ENCODE measurements at places on chromosomes 7 and 10. TPM values are rescaled to one million over a fixed set of nuclear protein-coding genes. Genes with fewer than 3 reads are reported as not detected.

DNA sequence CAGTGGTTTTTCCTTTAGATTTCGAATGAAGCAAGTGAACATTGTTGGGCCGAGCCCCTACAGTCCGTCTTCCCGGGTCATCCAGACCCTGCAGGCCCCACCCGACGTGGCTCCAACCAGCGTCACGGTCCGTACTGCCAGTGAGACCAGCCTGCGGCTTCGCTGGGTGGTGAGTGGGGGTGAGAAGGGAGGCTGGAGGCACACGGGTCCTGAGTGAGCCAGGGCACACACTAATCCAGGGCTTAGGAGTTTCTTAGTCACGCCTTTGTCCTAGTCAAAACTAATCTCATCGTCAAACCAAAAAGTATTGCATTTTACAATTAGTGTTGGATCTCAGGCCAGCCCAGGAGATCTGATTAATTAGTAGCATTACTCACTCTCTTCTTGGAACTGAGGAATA, 568.8 kb upstream of the FOXK1 start:
- DNase-seq: no peak

Gene ASAH2
- 0.17 TPM for polyA plus RNA-seq

Gene LRRC17
- polyA plus RNA-seq: 0.05 TPM

GRCh38 chr10:43946445-43946844, 297.8 kb upstream of the ZNF32 start:
- no peak for DNase-seq

- DNase-seq: no peak
Measured at GRCh38 chr10:110569736-110570135, 2.2 kb downstream of the SMC3 start.

DNA sequence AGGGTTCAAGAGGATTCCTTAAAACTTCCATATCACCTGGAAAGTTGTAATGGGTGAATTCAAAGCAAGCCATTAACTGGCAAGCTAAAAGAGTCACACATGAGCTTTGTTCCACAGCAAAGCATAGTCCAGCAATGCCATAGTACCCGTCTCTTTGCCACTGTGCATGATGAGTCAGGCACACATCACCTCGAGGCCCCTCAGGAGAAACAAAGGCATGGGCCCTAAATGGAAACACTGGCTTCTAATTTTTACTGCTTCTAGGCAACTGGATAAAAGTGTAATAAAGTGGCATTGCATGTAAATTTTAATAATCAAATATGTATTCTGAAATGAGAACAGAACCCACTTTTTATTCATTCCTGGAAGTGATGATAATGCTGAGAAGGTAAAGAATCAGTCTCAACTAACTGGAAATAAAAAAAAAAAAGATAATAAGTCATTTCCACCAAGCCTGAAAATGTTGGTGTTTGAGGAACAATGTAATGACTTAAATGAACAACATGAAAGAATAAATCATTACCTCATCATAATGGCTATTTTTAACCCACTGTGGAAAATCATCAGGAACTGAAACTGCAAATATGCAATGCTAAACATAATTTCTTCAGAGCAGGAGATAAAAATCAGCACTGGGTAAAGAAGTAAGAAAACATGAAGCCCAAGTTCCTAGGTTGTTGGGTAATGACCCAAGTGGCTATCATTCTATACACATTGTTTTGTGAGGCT, 104.9 kb downstream of the CDK6 start:
- no peak for DNase-seq

DNA sequence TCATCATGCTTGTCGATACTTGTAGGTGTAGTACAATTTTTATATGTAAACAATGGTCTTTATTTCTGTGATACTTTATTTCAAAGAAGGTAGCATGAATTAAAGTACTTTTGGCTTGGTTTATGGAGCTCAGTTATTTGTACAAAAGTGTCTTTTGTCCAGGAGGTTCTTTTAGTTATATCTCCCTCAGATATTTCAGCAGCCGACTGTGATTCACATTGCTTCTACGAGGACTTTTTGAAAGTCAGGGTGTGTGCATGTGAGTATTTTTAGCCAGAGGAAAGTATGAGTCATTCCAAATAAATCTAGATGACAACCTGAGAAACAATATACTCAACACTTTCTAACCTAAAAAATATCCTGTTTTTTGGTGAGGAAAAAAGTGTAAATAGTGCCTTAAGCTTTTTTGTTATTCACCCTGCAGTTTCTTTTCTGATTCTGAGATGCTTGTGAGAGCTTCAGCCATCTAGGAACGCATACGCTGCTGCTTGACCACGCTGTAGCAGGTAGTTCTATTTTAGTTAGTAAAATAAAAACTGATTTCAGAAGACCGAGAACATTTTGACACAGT, 595 bp upstream of the SUN1 start:
- peak; percentile 71 for DNase-seq

Gene ADCYAP1R1
- not detected for polyA plus RNA-seq

- no peak for DNase-seq
Measured at GRCh38 chr7:133542209-133542780, 289.4 kb downstream of the EXOC4 start.

Gene BLVRA
- polyA plus RNA-seq: 65.2 TPM

- DNase-seq: peak; percentile 23
Measured at GRCh38 chr7:141071260-141071854, 2.5 kb upstream of the TMEM178B start.

Gene MTG1
- polyA plus RNA-seq: 57.1 TPM

Gene PSD
- polyA plus RNA-seq: 0.75 TPM

- DNase-seq: no peak
Measured at GRCh38 chr7:26167303-26167934, 15.4 kb downstream of the NFE2L3 start.

GRCh38 chr10:91664426-91664825, 31.6 kb upstream of the PPP1R3C start:
- no peak for DNase-seq

DNA sequence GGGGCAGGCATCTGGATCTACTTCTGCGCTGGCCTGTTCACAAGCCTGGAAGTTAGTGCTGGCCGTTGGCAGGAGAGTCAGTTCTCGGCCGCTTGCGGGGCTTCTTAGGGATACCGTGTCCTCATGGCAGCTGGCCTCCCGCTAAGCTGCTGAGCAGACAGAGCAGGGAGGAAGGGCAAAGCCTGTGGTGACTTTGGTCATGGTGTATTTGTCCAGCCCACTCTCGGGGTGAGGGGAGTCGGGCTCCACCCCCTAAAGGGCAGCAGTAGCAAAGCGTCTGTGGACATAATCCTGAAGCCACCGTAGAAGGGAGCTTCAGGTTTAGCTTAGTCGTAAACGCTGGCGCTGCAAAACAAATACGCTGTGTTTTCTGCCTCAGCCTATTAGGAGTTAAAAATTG, 12.2 kb downstream of the UBE3C start:
- DNase-seq: no peak

- no peak for DNase-seq
Measured at GRCh38 chr7:133268355-133268754, 15.5 kb downstream of the EXOC4 start.

Gene CDHR1
- 0.03 TPM for polyA plus RNA-seq

Gene MYH16
- polyA plus RNA-seq: 0.32 TPM

Gene LLCFC1
- polyA plus RNA-seq: not detected

Gene LGI1
- not detected for polyA plus RNA-seq

Gene IQUB
- 0.08 TPM for polyA plus RNA-seq

GRCh38 chr7:150961510-150962289, 16.4 kb downstream of the KCNH2 start:
- no peak for DNase-seq

Gene PURB
- polyA plus RNA-seq: 11.6 TPM

DNA sequence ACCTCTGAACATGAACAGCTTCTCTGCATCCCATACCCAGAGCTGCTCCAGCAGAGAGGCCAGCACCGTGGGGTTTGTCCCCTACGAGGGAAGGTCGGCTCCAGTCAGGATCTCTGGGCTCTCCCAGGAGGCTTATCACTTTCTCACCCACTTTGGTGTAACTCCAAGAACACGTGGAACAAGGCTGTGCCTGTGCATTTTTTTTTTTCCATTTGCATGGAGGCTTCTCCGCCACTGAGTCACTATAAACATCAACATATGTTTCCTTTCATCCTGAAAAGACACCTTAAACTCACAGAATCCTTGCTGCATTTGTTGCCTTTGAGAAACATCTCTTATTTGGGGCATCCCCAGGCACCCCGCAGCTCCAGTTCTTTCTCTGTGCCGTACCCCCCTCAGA, 29.4 kb upstream of the ECHDC3 start:
- no peak for DNase-seq

- DNase-seq: no peak
Measured at GRCh38 chr7:72467237-72467636, 55.1 kb upstream of the CALN1 start.

DNA sequence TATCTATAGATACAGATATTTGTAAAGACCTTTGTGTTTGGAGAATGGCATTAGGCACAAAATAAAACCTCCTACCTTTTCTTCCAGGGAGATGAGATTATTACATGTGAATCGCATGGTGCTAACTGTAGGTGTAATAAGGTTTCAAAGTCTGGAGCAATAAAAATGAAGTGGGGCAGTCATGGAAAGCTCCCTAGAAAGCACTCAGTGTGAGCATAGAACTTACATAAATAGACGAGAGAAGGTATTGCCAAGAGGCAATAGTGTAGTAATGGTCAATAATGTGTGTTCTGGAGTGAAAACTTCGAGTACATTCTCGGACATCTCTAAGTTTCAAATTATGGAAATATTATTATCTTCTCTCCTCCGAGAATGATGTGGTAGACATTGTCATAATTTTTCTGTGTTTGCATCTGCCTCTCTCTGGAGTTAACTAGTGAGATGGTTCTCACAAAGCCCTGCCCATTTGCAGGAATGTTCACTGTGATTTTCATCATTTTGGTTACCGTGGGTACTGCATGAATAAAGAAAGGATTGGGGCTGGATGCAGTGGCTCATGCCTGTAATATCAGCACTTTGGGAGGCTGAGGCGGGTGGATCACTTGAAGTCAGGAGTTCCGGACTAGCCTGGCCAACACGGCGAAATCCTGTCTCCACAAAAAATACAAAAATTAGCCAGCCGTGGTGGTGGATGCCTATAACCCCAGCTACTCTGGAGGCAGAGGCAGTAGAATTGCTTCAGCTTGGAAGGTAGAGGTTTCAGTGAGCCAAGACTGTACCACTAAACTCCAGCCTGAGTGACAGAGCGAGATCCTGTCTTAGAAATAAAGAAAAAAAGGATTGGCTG, 10.6 kb downstream of the VIM start:
- DNase-seq: no peak

- no peak for DNase-seq
Measured at GRCh38 chr10:77282163-77282562, 355.4 kb downstream of the KCNMA1 start.

DNA sequence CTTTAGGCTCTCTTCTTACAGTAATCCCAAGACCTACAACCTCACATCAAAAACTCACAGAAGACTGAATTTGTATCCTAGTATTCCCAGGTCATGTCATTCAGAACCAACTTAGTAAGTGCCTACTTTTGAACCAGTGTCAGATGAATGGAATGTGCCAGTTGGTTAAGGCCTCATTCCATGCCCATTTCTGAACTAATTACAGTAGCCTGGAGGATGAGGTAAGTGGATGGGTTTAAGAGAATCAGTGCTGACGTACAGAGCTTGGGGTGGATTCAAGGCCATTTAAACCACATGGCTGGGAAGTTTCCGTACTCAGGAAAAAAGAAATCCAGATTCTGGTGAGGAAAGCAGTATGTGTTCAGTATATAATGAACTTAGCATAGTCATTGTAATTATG, 21.9 kb upstream of the FOXP2 start:
- DNase-seq: no peak

Gene CNTNAP2
- 0.04 TPM for polyA plus RNA-seq

- no peak for DNase-seq
Measured at GRCh38 chr7:44618045-44618444, 11.6 kb downstream of the OGDH start.

- DNase-seq: no peak
Measured at GRCh38 chr10:129122846-129123245, 344.2 kb upstream of the MGMT start.

DNA sequence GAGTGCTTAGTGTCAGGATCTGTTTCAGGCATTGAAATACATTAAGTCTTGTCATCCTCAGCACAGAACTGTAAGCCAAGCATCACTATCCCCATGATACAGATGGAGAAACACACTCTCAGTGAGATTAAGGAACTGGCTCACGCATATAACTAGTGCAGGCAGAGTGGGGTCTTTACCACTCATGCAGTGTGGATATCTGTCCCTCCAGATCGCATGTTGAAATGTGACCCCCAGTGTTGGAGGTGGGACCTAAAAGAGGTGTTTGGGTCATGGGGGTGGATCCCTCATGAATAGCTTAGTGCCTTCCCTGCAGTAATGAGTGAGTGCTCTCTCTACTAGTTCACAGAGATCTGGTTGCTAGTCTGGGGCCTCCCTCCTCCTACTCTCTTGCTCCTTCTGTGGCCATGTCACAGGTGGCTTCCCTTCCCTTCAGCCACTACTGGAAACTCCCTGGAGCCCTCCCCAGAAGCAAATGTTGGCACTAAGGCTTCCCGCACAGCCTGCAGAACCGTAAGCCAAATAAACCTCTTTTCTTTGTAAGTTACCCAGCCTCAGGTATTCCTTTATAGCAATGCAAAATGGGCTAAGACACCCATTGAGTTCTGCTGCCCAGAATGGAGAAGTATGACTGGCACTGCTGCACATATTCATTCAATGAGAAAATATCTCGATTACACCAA, 31.8 kb upstream of the MSMB start:
- DNase-seq: no peak

- no peak for DNase-seq
Measured at GRCh38 chr7:49775065-49775948, 1.9 kb downstream of the VWC2 start.

Data from A549 (cell line).